ENCODE measurements at places on chromosomes 6 and 20.
A peak's percentile ranks its signal among the peaks of the same experiment; 100 is the strongest.

GRCh38 chr6:168314021-168314420, 5.6 kb downstream of the DACT2 start:
- DNase-seq: no peak

- no peak for DNase-seq
Observed at GRCh38 chr20:9867196-9867980, 28.5 kb upstream of the PAK5 start.

- DNase-seq: peak; percentile 93
Observed at GRCh38 chr6:41682056-41682477, 43.8 kb downstream of the MDFI start.

- peak; percentile 80 for DNase-seq
Observed at GRCh38 chr6:137705160-137706082, 161.6 kb upstream of the TNFAIP3 start.

- peak; percentile 59 for DNase-seq
Observed at GRCh38 chr6:25342802-25343201, 63.6 kb downstream of the CARMIL1 start.

DNA sequence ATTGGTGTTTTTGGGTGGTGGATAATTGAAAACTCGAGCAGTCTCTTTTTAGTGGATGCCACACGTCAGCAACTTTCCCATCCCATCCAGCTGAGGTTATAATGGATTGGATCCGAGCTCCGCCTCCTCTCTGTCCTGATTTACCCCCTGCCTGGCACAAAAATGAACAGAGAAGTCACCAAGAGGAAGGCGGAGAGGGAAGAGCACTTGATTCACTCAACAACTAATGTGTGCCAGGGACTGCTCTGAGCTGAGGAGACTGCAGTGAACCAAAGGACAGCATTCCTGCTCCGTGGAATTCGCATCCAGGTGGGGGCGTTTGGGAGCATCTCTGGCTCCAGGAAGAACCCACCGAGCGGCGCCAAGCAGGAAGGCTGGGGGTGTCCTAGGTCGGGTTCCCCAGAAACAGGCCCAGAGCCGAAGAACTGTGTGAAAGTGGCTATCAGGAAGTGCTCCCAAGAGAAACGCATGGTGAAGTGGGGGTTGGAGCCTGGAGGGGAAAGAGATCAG, 95.8 kb upstream of the NAA20 start:
- DNase-seq: no peak

DNA sequence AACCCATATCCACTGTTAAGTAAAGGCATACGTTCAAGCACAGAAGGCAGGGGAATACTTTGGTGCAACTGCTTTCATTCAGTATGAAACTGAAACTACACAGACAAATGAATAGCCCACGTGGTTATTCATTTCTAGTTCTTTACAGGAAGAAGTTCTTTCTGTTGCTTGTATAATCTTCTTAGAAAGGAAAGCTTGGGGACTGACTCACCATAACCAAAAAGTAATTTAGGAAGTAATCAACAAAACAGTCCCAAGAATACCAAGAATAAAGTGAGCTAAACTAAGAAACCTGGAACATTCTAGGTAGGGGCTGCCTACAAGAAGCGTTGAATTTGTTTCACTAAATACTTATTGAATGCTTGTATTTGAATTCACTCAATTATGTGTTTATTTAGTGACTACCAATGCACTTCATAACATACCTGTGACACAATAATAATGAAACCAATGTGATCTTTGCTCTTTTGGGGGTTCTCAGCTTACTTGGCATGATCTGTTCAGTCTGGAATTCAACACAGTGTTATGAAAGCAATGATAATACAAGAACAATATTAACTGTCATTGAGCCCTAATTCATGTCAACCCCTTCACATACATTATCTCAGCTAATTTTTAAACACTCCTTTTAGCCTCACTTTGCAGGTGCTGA, 25.1 kb upstream of the KIAA0408 start:
- peak; percentile 25 for DNase-seq

- no peak for DNase-seq
Observed at GRCh38 chr6:158487495-158487894, 72.4 kb upstream of the TMEM181 start.

DNA sequence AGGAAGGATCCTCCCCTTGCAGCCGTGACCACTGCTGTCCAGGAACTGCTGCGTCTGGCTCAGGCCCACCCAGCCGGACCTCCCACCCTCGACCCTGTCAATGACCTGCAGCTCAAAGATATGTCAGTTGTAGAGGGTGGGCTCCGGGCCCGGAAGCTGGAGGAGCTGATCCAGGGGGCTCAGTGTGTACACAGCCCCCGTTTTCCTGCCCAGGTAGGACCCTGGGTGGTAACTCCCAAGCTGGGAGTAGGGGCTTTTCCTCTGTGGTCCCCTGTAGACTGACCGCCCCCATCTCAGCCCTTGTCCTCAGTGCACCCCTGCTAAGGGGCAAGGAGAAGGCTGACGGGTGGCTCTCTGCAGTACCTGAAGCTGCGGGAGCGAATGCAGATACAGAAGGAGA, 3.6 kb downstream of the DXO start:
- no peak for DNase-seq

DNA sequence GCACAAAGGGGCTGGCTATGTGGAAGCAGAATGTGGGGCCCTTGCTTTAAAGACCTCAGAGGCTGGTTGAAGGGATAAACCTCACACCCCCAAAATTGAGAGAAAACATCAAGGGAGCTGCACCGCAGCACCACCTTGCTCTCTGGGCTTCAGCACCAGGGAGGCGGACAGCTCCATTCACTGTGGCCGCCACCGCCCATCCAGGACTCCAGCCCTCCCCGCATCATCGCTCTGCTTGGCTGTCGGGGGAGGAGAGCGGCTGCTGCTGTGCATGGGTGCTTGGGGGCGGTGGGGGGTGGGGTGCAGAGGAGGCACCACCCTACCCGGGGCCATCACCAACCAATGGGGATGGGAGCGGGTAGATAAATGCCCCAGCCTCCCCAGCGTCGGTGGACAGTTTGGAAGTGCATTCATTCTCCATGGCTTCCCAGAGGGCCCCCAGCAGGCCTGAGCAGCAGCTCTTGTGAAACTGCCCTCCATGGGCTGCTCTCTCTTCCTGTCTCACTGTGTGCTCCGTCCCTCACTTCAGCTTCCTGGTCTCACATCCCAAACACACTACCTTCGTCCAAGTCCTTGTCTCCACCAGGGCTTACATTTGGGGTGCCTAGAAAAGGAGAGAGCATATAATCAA, 75.7 kb upstream of the BHLHE23 start:
- peak; percentile 69 for DNase-seq

DNA sequence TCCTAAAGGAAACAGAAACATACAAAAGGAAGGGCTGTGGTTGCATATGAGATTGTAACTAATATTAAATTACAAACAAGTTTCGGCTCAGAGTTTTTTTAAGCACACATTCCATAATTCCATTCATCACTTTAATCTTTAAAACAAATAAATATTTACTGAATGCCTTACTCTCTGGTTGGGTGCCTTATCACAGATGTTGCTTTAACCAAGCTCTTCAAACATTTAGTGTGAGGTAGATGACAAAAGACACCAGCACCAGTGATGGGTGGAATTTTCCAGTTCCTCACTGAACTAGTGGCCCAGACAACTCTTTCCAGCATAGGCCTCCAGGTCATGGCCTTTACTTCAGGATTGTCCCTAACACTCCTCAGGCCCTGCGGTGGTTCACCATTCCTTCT, 58.7 kb downstream of the ARHGAP18 start:
- no peak for DNase-seq

GRCh38 chr6:131169613-131170012, 34.3 kb downstream of the AKAP7 start:
- no peak for DNase-seq

GRCh38 chr20:49951151-49951550, 15.0 kb downstream of the RNF114 start:
- no peak for DNase-seq

GRCh38 chr6:150729188-150729748, 129.6 kb downstream of the PLEKHG1 start:
- DNase-seq: no peak

- DNase-seq: no peak
Observed at GRCh38 chr6:89987140-89987539, 92.9 kb downstream of the GJA10 start.

- peak; percentile 66 for DNase-seq
Observed at GRCh38 chr6:90369024-90369519, 72.4 kb upstream of the BACH2 start.

GRCh38 chr20:25726357-25726756, 29.7 kb upstream of the ZNF337 start:
- no peak for DNase-seq

GRCh38 chr6:8651998-8652397, 216.7 kb upstream of the SLC35B3 start:
- DNase-seq: no peak

DNA sequence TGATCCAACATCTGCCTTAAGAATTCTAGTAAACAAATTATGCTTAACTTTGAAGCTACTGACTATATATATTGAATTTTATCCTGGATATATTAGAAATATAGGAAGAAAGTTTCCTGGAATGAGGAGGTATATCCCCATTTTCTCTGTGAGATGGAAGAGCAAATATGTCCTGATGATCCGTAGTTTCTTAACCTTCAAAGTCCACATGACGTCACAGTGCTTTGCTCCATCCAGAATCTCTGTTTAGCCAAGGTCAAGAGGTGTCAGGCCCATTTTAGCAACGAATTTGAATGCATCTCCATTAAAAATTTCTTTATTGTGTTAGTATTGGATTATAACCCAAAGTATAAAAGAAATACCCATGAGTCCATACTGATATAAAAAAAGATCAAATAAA, 162.5 kb downstream of the PRL start:
- DNase-seq: no peak

GRCh38 chr20:15818651-15819071, 754.6 kb downstream of the KIF16B start:
- DNase-seq: no peak

DNA sequence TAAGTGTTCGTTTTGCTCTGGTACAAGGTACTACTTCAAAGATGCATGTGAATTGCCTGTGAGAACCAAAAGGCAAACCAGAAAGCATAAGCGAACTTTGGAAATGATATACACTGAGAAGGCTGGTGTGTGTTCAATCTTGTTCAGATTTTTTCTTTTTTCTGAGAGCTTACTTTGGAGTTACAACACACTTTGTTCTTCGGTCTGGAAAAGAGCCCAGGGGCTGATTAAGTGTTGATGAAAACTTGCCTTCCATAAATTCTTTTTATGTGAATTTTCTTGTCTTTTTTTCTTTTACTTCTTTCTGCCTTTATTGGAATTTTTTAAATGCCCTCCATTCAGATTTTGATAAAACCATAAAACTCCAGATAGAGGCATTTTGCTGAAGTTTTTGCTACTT, 395.1 kb upstream of the SASH1 start:
- no peak for DNase-seq

- no peak for DNase-seq
Observed at GRCh38 chr20:24437196-24438082, 32.0 kb upstream of the SYNDIG1 start.

DNA sequence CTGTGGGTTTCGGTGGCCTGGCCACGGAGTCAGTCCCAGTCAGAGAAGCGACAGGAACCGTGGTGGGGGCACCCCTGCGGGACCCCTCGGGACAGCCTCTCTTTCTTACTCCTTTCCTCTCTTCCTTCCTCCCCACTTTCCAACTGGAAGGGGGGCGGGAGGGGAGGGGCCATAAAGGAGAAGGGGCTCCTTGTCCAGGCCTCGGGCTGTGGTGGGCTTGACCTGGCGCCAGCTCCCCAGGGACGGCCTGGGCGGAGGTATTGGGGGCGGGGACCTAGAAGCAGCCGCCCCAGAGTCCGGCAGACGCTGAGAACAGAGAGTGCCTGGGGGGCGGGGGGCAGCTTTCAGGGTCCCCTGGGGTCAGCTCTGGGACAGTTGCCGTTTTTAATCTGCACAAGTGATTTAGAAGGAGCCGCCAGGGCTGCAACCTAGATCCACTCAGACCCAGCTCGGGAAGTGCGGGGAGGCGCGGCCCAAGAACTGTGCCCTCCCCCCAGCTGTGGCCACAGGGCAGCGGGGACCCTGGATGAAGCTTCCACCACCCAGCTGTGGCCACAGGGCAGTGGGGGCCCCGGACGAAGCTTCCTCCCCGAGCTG, 6.4 kb upstream of the ABHD16B start:
- no peak for DNase-seq

GRCh38 chr6:56475736-56476457, 166.8 kb downstream of the DST start:
- DNase-seq: no peak

DNA sequence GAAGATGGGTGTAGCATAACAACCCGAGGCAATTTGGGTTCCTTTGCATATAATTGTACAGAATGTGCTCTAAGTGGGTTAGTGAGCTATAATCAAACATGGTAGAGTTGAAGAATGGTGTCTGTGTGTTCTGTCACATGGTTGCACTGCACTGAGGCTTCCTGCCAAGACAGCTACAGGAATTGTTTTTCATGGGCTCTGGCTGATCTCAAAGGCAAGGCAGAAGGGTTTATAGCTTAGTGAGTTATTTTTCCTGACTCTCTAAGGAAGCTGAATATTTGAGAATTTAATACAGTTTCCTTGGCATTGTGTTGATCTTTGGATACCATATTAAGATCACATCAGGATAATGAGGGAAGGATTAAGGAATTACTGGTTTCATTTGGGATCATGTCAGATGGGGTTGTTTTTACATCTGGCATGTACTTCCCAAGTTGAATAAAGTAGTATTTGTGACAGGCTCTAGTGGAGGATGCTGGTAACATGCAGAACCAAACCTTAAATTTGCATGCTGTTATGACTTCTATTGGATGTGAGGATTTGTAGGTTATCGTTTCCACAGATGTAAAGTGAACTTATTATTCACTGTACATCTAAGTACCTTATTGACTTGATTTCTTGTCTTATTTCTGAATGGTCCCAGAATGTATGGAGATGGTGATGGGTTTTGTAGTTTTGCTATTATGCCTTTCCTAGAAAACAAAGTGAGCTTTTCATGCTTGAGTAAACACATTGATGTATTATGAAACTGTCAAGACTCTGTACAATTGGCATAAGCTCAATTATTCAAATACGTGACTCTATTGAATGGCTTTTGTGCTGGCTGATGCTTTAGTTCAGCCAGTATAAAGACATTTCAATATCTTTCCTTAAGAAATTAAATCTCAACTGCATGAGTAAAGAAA, 43.3 kb downstream of the LRRC1 start:
- DNase-seq: no peak

- no peak for DNase-seq
Observed at GRCh38 chr6:158797331-158798310, 21.5 kb downstream of the EZR start.
